Activated CD4-positive, alpha-beta T cell treated with anti-CD3 and anti-CD28 coated beads, Interleukin-2, amount 50 U/mL, for 4 hours (primary cell): ENCODE measurements at places on chromosomes 2 and 18.

DNA sequence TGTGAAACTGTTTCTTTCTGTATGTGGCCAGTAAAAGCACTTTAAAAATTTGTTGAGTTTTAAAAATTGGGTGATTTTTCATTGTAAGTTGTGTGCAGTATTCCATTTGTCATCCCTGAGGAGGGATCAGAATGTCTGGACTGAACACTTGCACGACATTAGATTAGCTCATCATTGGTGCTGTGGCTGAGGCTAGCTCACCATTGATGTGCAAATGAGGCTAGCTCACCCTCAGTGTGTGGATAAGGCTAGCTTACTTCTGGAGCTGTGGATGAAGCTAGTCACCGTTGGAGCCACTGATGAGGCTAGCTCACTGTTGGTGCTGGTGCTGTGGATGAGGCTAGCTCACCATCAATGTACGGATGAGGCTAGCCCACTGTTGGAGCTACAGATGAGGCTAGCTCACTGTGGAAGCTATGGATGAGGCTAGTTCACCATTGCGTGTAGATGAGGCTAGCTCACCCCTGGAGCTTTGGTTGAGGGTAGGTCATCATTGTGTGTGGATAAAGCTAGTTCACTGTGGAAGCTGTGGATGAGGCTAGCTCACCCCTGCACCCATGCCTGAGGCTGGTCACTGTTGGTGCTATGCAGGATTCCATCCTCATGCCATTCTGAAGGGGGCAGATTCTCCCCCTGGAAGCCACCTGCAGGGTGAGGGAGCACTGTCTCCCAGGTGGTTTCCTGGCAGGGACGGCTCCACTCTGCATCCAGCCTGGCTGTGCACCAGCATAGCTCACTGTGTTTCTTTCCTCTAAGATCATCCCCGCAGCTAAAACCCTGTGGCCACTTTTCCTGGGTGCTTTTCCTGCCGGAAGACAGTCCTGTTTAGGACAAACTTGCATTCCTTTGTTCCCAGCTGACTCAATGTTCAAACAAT lies 101.1 kb downstream of the TWIST2 start:
- DNase-seq: no peak

GRCh38 chr2:200376513-200377354 lies 70.2 kb downstream of the SPATS2L start:
- no peak for DNase-seq

- DNase-seq: no peak
Measured at GRCh38 chr2:167151894-167152293, 263.6 kb downstream of the XIRP2 start.

GRCh38 chr2:111930875-111931274 lies 32.5 kb downstream of the MERTK start:
- DNase-seq: no peak

DNA sequence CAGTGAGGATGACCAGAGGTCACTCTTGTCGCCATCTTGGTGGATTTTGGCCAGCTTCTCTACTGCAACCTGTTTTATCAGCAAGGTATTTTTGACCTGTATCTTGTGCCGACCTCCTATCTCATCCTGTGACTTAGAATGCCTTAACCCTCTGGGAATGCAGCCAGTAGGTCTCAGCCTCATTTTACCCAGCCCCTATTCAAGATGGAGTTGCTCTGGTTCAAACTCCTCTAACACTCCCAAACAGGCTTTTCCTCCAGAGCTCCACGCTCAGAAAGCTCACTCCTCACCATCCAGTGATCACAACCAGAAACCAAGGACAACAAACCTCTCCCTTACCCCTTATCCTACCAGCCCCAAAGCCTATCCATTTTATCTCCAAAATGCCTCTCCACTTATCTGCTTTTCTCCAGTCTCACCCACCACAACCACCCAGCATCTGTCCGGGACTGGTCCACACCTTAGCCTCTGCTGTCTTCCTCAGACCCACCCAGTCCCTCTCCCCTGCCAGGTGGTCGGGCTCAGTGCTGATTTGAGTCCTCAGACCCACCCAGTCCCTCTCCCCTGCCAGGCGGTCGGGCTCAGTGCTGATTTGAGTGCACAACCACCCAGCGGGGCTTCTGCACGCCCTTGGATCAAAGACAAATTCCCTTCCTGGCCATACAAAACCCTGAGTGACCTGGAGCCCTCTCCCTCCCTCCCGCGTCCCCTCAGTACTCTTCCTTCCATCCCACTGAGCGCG lies 11.7 kb upstream of the SMAD7 start:
- DNase-seq: no peak

DNA sequence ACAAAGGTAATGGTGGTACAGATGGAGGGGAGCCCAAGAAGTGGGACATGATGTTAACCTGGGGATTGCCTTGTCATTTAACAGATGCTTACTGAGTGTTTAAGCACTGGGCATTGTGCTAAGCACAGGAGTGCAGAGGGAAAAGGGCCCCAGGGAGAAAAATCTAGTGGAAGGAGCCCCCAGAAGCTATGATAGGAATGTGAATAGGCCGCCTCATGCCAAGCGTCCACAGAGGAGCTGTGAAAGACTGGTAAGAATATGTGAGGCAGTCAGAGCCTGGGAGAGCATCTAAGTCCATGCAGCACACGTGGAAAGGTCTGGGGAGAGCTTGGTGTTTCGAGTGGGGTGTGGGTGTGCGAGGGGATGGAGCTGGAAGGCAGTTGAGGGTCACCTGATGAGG lies 5.5 kb downstream of the ZNF532 start:
- DNase-seq: no peak

- DNase-seq: no peak
Measured at GRCh38 chr18:56386856-56387255, 251.5 kb downstream of the TXNL1 start.
